ENCODE measurements at places on chromosomes 16 and 17. TPM values are rescaled to one million over a fixed set of nuclear protein-coding genes. Genes with fewer than 3 reads are reported as not detected.

HLF gene
- total RNA-seq = 2.1 TPM

C17orf113 gene
- 0.27 TPM for total RNA-seq

ACSM2A gene
- total RNA-seq = not detected

PDILT gene
- total RNA-seq = not detected

CD7 gene
- total RNA-seq = 140 TPM

TEKT3 gene
- 1.2 TPM for total RNA-seq

DNA sequence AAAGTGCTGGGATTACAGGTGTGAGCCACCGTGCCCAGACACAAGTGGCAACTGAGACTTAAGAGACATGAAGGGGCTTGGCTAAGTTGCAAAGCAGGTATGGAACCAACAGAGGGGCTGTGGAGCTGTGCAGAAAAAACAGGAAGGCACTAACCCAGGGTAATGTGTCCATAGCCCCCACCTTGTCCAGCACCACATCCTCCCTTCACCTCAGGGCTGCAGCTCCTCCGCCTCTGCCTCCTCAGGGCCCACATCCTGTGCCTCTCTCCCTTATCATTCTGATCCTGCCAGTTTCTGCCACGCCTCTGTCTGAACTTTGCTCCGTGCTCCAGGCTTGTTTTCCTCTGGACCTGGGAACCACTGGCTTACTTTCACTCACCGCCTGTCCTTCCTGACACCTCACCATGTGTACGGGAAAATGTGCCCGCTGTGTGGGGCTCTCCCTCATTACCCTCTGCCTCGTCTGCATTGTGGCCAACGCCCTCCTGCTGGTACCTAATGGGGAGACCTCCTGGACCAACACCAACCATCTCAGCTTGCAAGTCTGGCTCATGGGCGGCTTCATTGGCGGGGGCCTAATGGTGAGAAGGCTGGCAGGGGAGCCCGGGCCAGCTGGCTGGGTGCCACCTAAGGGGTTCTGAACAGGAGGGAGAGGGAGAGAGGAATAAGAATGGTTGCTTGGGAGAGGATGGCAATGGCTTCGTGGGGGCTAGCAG is at the start of gene TM4SF5:
Gene TM4SF5 (plus strand): TSS at position 368 of the 716 bp plus-strand sequence. CDS start 37 bp downstream, at position 405.
- no peaks in the 10 kb centered on the region for H3K36me3 ChIP-seq
- peaks cover 5% of the 10 kb centered on the region for H3K4me1 ChIP-seq
- no peaks in the 10 kb centered on the region for H3K27me3 ChIP-seq
- DNase-seq = no peak

GRCh38 chr17:82294064-82294773 is 20.7 kb upstream of the CSNK1D start:
- H3K4me3 ChIP-seq = no peak overlapping the region
- H3K27ac ChIP-seq = peak overlapping the region; percentile 57
- DNase-seq = no peak
- peaks cover 37% of the 10 kb centered on the region for H3K4me1 ChIP-seq
- no peaks in the 10 kb centered on the region for H3K36me3 ChIP-seq

DNA sequence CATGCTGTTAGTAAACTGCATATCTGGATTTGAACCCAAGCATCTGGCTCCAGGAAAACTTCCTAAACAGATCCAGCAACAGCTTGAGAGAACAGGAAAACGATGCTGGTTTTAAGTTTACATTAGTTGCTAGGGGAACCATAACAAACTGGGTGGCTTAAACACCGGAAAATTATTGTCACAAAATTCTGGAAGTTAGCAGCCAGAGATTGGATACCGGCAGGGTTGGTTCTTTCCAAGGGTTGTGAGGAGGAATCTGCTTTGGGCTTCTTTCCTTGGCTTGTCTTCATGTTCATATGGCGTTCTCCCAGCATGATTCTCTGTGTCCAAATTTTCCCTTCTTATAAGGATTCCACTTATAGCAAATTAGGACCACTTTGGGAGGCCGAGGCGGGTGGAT is 276.9 kb upstream of the TOM1L1 start:
- H3K4me1 ChIP-seq = no peaks in the 10 kb centered on the region
- no peaks in the 10 kb centered on the region for H3K36me3 ChIP-seq
- no peak overlapping the region for H3K4me3 ChIP-seq
- H3K27ac ChIP-seq = no peak overlapping the region
- H3K27me3 ChIP-seq = no peaks in the 10 kb centered on the region

DNA sequence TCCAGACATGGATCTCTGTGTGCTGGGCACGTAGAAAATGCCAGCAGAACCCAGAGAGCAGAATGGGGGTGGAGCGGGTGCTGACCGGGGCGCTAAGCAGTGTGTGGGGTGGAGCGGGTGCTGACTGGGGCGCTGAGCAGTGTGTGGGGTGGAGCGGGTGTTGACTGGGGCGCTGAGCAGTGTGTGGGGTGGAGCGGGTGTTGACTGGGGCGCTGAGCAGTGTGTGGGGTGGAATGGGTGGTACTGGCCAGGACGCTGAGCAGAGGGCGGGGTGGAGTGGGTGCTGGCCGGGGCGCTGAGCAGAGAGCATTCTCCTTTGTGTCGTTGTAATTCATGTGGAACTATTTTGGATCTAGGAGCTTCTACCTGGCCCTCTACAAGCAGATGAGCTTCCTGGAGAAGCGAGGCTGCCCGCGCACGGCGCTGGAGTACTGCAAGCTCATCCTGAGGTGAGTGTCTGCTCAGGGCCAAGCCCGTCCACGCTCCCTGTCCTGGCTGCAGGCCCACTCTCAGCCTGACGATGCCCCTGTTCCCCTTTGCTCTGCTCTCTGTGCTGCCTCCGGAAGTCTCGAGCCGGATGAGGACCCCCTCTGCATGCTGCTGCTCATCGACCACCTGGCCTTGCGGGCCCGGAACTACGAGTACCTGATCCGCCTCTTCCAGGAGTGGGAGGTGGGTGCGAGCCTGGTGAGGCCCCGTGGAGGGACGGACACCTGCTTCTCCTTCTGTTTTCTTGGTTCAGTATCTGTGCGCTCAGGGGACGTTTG is 20.3 kb upstream of the MC1R start:
- H3K4me1 ChIP-seq = no peaks in the 10 kb centered on the region
- no peak overlapping the region for H3K27ac ChIP-seq
- no peak overlapping the region for H3K4me3 ChIP-seq
- peaks cover 70% of the 10 kb centered on the region for H3K36me3 ChIP-seq
- H3K27me3 ChIP-seq = no peaks in the 10 kb centered on the region
- DNase-seq = no peak

GRCh38 chr17:63516910-63517824 is 6.0 kb upstream of the KCNH6 start:
- H3K4me1 ChIP-seq = no peaks in the 10 kb centered on the region
- no peak for DNase-seq
- no peaks in the 10 kb centered on the region for H3K27me3 ChIP-seq
- no peaks in the 10 kb centered on the region for H3K36me3 ChIP-seq
- no peak overlapping the region for H3K27ac ChIP-seq

GRCh38 chr16:54935266-54935968 is 4.8 kb downstream of the IRX5 start:
- peaks cover 24% of the 10 kb centered on the region for H3K27me3 ChIP-seq
- H3K4me3 ChIP-seq = no peak overlapping the region
- peaks cover 40% of the 10 kb centered on the region for H3K4me1 ChIP-seq
- no peak overlapping the region for H3K27ac ChIP-seq

DNA sequence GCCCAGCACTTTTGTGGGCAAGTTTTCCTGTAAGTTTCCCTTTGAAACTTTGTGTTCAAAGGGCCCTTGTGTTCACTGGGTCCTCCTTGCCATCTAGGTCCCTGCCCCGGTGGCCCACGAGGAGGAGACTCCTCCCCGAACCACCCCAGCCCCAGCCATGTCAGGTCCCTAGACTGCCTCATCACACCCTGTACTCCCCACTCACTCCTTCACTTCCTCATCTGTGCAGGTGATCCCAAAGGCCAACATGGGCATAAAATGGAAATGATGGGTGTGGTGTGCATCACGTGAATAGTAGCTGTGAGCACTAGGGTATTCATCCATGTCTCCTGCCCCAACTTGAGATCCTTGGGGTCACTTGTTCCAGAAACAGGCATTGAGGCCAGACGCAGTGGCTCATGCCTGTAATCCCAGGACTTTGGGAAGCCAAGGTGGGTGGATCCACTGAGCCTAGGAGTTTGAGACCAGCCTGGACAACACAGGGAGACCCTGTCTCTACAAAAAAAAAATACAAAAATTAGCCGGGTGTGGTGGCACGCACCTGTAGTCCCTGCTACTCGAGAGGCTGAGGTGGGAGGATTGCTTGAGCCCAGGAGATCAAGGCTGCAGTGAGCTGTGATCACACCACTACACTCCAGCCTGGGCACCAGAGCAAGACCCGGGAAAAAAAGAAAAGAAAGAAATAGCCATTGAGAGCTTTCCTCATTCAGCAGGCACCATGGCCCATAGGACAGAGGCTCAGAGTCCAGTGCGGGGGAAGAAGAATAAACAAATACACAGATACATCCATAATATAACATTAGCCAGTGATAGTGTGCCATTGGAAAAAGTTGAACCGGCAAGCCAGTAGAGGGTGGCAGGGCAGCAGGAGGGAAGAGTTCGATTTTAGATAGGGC is 74.5 kb downstream of the KATNIP start:
- H3K4me3 ChIP-seq = no peak overlapping the region
- no peak overlapping the region for H3K27ac ChIP-seq
- H3K27me3 ChIP-seq = no peaks in the 10 kb centered on the region
- DNase-seq = no peak

- H3K36me3 ChIP-seq = no peaks in the 10 kb centered on the region
- DNase-seq = peak; percentile 76
Measured at GRCh38 chr16:68520649-68521086, 18.4 kb upstream of the ZFP90 start.

DNA sequence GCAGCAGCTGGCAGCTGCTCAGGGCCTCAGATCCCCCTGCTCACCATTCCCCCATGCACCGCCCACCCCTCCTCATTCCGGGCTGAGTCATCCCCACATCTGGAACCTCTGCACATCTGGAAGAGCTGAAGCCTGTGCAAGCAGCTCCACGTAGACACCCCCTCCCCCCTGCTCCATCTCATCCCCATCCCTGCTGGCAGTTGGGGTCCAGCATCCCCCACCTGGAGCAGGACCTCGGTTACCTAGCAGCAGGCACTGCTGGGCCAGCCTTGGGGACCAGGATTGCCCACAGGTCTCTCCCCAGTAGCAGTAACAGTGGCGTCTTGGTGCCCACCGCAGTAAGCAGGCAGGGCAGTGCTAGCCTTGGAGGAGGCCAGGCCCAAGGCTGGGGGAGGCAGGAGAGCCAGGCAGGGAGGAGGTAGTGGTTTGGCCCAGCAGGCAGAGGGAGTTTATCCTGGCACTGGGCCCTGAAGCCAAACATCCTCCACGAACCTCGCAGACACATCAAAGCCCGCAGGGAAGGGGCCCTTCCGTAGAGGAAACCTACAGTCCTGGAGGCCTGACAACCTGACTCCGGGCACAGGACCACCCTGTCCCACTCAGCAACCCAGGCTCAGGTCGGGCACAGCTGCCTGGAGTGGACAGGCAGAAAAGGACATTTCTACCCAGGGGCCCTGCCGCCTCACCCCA is 7.7 kb upstream of the TMEM92 start:
- H3K4me1 ChIP-seq = no peaks in the 10 kb centered on the region
- DNase-seq = no peak
- H3K27ac ChIP-seq = no peak overlapping the region

DNA sequence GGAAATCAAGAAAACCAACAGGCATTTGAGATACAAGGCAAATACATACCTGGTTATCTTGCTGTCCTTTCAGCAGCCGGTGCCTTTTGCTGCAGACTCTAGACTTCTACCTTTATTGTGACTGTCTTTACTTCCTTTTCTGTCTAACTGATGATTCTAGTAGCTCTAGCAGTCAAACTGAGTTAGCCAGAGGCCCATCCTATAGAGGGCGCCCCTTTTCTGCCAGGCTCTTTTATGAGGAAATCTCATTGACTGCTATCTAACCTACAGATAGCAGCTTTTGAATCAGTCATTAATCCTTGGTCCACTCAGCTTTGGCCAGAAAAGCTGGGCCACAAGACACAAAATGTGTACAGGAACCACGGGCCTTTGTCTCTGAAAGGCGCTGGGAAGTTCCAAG is 87.5 kb upstream of the WSB1 start:
- H3K4me3 ChIP-seq = no peak overlapping the region
- no peaks in the 10 kb centered on the region for H3K27me3 ChIP-seq
- no peak for DNase-seq
- no peaks in the 10 kb centered on the region for H3K4me1 ChIP-seq

DNA sequence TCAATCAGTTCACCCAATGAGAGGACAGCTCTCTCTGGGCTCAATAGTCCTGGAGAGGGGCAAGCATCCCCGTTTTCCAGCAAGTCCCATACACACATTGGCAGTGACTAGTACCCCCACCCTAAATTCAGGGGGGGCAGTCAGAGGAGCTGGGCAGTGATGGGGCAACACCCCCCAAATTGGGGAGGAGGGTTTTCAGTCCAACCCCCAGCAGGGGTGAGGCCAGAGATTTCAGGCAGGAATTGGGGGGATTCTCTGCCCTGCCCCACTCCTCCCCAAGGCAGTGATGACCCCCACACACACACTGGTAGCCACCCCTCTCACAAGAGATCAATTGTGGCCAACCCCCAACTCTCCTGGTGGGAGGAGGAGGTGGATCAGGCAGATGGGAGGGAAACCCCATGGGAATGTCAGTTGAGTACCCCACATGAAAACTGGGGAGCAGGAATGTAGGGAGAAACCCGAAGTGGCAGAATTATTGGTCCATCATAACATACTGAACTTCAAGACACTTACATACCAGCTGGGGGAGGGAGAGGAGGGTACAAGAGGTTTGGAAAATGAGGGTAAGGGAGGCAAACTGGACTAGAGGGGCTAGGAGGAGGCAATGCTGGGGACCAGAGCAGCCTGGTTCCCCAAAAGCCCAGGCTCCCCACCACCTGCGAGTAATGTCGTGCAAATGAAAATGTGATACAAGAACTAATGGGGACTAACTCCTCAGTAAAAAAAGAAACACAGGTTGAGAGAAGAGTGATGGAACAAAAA is 3.1 kb downstream of the VAMP2 start:
- H3K27me3 ChIP-seq = no peaks in the 10 kb centered on the region
- H3K4me3 ChIP-seq = no peak overlapping the region
- H3K27ac ChIP-seq = peak overlapping the region; percentile 98

- no peaks in the 10 kb centered on the region for H3K36me3 ChIP-seq
- no peak overlapping the region for H3K27ac ChIP-seq
- DNase-seq = no peak
- no peaks in the 10 kb centered on the region for H3K4me1 ChIP-seq
- no peak overlapping the region for H3K4me3 ChIP-seq
Measured at GRCh38 chr17:55740511-55741355, 10.1 kb upstream of the PCTP start.

DNA sequence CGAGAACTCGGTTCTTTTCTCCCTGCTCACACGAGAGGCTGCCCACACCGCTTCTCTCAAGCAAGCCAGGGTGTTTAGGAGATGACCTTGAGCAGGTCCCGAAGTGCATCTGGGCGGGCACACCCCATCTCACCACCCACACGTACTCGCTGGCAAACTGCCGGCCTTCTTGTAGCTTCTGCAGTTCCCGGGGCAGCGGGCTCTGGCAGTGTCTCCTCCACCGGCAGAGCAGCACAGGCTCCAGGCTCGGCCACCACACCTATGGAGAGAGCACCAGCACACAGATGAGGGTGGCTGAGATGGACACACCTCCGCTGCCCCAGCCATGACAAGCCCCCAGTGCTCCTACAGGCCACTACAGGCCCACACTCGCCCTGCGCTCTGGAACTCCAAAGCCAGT is 23.5 kb downstream of the ZNF276 start:
- no peaks in the 10 kb centered on the region for H3K4me1 ChIP-seq
- no peak overlapping the region for H3K4me3 ChIP-seq
- H3K36me3 ChIP-seq = peaks cover 52% of the 10 kb centered on the region
- H3K27ac ChIP-seq = no peak overlapping the region

GRCh38 chr17:30920282-30920681 is 1.5 kb upstream of the ADAP2 start:
- no peak overlapping the region for H3K4me3 ChIP-seq
- H3K27me3 ChIP-seq = peaks cover 17% of the 10 kb centered on the region
- H3K4me1 ChIP-seq = peaks cover 15% of the 10 kb centered on the region

- peak; percentile 53 for DNase-seq
- H3K4me1 ChIP-seq = peaks cover 44% of the 10 kb centered on the region
- peak overlapping the region; percentile 80 for H3K27ac ChIP-seq
- H3K36me3 ChIP-seq = no peaks in the 10 kb centered on the region
Measured at GRCh38 chr17:36721560-36722120, 120.3 kb downstream of the MRM1 start.
